ENCODE measurements at places on chromosomes 1 and 21.

- no peak for DNase-seq
These were observed 16.3 kb downstream of the PAX7 start for GRCh38 chr1:18646786-18647410.

GRCh38 chr1:16397120-16397519, 30.1 kb downstream of the SZRD1 start:
- DNase-seq, result no peak

DNA sequence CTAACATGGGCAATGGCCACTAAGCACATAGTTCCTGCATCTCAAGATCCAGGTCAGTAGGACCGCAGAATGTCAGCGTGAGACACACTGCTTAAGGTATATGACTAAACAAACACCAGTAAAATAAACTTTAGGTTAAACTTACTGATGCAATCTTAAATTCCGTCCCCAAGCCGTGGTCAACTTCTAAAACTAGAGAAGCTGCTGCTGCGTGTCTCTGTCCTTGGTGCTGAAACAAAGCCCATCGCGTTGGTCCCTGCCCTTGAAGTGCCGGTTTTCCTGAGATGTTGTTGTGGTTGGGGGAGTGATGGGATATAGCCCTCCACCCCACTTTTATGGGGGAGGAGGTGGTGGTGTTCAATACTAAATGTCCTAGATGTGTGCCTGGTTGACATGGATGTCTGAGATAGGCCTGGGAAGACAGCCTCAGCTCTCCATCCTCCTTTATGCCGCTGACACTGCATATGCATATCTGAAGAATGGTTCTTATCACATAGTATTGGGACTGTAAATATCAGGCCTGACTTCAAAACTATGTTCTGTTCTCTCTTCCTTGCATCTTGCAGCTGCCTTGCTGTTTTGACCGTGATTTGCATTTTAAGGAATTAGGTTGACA, 72.0 kb upstream of the KCNA3 start:
- peak; percentile 18 for DNase-seq

GRCh38 chr1:181206513-181206912, 118.0 kb downstream of the IER5 start:
- no peak for DNase-seq

- peak; percentile 56 for DNase-seq
These were observed 74.1 kb upstream of the IRF2BP2 start for GRCh38 chr1:234683861-234684632.

GRCh38 chr1:222792744-222793143, 22.1 kb upstream of the DISP1 start:
- DNase-seq, result no peak

GRCh38 chr1:195617106-195617505, 991.1 kb downstream of the KCNT2 start:
- DNase-seq, result no peak

DNA sequence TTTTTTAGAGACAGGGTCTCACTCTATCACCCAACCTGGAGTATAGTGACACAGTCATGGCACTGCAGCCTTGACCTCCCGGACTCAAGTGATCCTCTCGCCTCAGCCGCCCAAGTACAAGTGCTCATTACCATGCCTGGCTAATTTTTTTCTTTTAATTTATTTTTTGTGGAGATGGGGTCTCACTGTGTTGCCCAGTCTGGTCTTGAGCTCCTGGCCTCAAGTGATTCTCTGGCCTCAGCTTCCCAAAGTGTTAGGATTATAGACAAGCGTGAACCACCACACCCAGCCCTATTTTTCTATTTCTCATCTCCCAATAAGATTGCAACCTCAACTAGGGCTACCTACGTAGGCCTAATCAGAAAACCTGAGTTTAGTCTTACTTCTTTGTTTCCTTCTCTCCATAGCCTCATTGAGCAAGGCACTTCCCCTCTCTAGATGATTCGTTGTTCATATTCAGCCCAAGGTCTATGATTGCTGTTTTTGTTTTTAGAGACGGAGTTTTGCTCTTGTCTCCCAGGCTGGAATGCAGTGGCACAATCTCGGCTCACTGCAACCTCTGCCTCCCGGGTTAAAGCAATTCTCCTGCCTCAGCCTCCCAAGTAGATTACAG, 1.1 kb upstream of the KPNA6 start:
- no peak for DNase-seq

- DNase-seq, result no peak
These were observed 2.5 kb downstream of the FAM177B start for GRCh38 chr1:222739465-222739864.

- no peak for DNase-seq
These were observed 15.7 kb downstream of the MATN1 start for GRCh38 chr1:30707412-30708360.

DNA sequence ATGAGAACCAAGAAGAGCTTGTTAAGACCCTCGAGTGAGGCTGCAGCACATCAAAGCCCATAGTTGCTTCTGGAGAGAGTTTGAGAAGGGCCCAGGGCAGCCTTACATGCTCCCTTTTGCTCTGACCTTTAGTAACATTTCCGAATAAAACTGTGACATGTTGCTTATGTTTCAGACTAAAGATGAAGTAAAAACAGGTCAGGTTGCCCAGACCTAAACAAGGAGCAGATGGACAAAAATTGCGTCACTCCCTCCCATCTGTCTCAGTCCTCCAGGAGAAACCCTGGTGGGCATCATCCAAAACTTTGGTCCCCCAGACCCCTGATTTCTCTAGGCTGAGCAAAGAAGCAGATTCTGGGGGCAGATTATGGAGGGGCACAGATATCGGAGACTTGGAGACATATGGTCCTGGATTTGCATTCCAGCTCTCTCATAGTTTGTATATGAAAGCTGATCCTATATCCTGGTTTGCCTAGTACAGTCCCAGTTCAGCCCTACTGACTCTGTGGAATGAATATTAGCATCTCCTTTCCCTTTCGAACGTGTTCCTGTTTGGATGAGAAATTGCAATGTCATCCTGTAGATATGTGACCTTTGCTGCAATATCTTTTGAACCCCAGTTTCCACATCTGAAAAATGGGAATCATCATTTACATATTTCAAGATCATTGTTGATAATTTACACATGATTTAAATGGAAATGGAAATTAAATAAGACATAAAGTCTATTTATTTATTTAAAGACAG, 304.9 kb upstream of the USP24 start:
- DNase-seq, result no peak

- peak; percentile 51 for DNase-seq
These were observed 14.1 kb downstream of the AZIN2 start for GRCh38 chr1:33094971-33095604.
